ENCODE measurements at places on chromosomes 3 and 15. TPM values are rescaled to one million over a fixed set of nuclear protein-coding genes. Genes with fewer than 3 reads are reported as not detected.

DNA sequence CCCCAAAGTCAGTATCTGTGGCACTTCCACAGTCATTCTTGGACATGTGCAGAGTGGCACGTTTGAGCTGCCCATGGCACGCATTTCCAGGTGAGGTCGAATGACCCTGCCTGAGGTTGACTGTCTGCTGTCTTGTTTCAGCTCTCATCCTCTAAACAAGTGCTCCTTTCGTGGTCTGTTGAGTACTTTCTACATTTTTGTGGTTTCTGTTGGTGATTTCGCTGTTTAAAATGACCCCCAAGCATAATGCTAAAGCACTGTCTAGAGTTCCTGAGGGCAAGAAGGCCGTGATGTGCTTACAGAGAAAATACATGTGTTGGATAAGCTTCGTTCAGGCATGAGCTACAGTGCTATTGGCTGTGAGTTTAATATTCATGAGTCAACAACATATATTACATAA is 40.0 kb upstream of the SAMMSON start:
- DNase-seq = no peak

The IL1RAP gene
- 33.1 TPM for total RNA-seq

The KCNMB3 gene
- 0.54 TPM for total RNA-seq

The OR5K2 gene
- total RNA-seq = not detected

- DNase-seq = no peak
Observed at GRCh38 chr3:127112796-127113570, 79.9 kb upstream of the PRR23E start.

DNA sequence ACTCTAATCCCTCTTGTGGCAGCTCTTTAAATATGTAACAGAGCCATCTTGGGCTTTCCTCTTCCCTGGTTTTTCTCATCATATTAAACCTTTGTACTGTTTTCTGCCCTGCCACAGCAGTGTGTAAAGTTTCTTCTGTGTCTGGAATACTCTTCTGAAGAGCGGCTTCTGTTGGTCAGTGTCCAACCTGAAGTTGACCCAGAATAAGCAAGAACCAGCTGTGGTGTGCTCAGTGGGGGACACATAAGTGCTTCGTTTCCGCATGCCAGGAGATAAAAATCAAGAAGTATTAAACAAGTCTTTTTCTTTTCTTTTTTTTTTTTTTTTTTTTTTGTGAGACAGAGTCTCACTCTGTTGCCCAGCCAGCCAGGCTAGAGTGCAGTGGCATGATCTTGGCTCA is 173.2 kb upstream of the CHRM5 start:
- no peak for DNase-seq

DNA sequence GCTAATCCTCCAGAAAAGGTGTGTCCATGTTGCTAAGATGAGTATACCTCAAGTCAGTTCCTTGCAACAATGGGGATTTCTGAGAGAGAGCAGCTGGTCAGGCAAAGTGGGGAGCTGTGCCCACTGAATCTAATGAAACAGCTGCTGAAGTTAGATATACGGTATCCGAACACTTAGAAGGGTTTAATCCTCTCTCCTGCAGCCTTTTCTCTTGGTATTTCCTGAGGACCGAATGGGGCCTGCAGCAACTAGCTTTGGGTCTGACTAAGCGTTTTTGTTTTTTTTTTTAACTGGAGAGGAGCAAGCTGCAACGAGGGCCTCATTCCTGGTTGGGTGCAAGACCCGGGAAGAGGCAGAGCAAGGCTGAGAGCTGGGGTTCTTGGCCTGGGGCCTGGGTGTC is 37.6 kb upstream of the BNC1 start:
- DNase-seq = peak; percentile 94

GRCh38 chr3:34626699-34627098 is 828.3 kb downstream of the PDCD6IP start:
- DNase-seq = no peak

The DAZL gene
- total RNA-seq = not detected

DNA sequence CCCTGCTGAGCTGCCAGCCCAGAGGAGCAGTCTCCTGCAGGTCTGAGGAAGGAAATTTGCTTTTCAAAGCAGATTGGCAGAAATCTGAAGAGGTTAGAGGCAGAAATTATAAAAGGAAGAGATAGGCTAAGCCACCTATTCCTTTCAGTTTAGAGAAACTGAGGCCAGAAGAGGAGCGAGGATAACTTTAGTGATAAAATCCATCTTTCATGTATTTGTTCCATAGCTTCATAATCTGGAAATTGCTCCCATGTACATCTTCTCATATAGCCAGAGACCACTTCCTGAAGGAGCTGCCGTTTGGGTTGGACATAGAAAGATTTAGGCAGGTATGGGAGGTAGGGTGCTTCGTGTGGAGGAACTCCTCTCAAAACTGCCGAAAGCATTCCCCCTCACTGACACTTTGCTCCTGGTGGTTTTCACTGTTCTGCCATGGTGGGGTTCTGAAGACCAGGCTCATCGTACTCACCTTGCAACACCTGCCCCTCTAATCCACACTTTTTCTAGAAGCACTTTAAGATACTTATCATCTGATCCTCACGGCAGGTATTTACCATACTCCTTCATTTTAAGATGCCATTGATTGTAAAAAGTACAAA is 670 bp upstream of the ACAP2 start:
- DNase-seq = no peak

DNA sequence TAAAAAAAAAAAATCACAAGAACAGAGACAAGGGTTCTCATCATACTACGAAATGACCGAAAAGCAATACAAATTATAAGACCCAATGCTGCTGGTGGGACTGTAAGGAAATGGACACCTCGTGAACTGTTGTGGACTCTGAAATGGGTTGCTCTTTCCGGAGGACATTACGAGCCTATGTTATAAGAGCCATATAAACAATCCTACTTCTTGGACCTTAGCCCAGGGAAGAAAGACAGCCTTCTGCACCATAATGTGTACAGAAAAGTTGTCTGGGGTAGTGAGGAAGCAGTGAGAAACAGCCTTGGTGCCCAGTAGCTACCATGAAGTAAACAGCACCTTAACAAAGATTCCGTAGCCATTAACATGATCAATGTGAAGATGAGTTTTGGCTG is 2.7 kb downstream of the SLC22A14 start:
- no peak for DNase-seq

The CLRN1 gene
- total RNA-seq = not detected

The DNASE1L3 gene
- total RNA-seq = not detected

The SNURF gene
- total RNA-seq = 5.5 TPM

The ATP13A4 gene
- not detected for total RNA-seq

The EXOG gene
- total RNA-seq = 9.2 TPM

GRCh38 chr3:25820816-25821486 is 31.1 kb downstream of the OXSM start:
- no peak for DNase-seq

The LOXL1 gene
- total RNA-seq = 8.1 TPM

The THPO gene
- total RNA-seq = not detected

- no peak for DNase-seq
Observed at GRCh38 chr3:71825551-71826283, 40.8 kb upstream of the PROK2 start.

All from foreskin keratinocyte (primary cell).